Hematopoietic multipotent progenitor cell treated with erythropoietin and hydrocortisone succinate and interleukin-3 and kit ligand, for 8 days (in vitro differentiated cells): ENCODE measurements at places on chromosomes 12 and 14.

DNA sequence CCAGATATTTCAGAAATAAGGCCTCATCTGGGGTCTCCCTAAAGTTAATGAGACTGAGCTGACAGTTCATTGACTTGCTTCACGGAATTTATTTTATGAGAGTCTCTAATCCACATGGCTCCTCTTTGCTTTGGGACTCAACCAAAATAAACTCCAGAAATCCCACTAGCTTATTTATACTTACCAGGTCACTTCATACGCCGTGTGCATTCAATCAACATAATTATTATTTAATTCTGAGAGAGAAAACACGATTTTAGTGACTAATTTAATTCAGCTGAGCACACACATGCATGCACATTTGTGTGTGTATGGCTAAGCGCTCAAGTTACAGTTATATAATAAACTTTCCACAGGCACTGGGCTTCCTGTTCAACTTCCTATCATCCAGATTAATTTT, 333.4 kb upstream of the CCDC196 start:
- DNase-seq = no peak

GRCh38 chr14:72024043-72024407, 91.8 kb downstream of the RGS6 start:
- peak; percentile 68 for DNase-seq

- no peak for DNase-seq
Measured at GRCh38 chr12:102120564-102120873, 536 bp downstream of the PARPBP start.

GRCh38 chr12:30268041-30268440, 427.6 kb downstream of the IPO8 start:
- DNase-seq = no peak

- no peak for DNase-seq
Measured at GRCh38 chr12:76802060-76802459, 38.1 kb downstream of the ZDHHC17 start.

- no peak for DNase-seq
Measured at GRCh38 chr12:107560165-107560898, 125.3 kb upstream of the PWP1 start.

GRCh38 chr12:843609-844008, 91.2 kb downstream of the WNK1 start:
- no peak for DNase-seq

DNA sequence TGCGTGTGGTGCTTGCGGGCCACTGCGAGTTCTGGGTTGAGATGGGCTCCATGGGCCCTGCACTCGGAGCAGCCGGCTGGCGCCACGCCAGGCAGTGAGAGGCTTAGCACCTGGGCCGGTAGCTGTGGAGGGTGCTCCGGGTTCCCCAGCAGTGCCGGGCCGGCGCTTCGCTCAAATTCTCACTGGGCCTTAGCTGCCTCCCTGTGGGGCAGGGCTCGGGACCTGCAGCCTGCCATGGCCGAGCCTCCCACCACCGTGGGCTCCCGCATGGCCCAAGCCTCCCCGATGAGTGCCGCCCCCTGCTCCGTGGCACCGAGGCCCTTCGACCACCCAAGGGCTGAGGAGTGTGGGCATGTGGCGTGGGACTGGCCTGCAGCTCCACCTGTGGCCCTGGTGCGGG, 375.7 kb downstream of the NELL2 start:
- DNase-seq = no peak

DNA sequence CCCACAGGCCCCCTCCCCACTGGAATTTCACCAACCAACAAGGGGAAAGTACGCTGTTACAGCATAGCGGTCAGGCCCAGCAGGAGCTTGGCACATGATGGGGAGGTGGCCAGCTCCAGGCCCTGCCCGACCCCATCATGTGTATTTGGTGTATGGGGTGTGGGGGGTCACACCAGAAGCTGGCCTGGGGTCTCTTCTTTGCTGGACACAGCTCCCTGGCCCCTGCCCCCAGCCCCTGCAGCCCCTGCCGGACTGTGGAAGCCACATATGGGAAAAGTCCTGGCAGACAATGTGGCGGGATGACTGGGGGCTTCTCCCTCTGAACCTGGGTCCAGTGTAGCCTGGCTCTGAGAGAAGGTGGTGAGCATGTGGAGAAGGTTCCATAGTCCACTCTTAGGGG, 12.4 kb downstream of the NGB start:
- no peak for DNase-seq

- DNase-seq = no peak
Measured at GRCh38 chr12:113301811-113302210, 33.1 kb downstream of the SLC8B1 start.

DNA sequence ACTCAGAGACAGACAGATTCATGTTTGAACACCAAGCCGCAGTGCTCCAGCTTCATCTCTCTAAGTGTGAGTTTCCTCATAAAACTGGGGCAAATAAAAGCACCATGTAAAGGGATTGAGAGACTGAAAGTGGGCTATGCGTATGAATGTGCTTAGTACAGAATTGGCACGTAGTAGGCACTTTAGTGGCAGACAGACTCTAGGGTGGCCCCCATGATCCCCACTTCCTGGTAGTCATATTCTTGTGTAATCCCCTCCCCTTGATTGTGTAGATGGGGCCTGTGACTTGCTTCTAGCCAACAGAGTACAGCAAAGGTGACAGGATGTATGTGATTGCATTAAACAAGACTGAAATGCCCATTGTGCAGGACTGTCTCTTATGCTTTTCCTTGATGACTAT, 43.0 kb downstream of the DAO start:
- DNase-seq = no peak

GRCh38 chr12:98420461-98420860, 94.9 kb upstream of the TMPO start:
- no peak for DNase-seq

DNA sequence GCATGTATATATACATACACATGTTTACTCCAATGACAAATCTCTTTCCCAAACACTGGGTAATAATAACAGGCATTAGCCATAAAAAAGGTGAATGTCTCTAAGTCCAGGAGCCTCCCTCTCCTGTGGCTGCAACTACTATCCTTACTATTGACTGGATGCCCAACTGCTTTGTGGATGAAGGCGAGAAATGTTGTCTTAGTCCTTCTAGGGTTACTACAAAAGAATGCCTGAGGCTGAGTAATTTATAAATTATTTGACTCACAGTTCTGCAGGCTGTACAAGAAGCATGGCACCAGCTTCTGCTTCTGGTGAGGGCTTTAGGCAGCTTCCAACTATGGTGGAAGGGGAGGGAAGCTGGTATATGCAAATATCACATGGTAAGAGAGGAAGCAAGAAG, 366.0 kb upstream of the DDHD1 start:
- no peak for DNase-seq

DNA sequence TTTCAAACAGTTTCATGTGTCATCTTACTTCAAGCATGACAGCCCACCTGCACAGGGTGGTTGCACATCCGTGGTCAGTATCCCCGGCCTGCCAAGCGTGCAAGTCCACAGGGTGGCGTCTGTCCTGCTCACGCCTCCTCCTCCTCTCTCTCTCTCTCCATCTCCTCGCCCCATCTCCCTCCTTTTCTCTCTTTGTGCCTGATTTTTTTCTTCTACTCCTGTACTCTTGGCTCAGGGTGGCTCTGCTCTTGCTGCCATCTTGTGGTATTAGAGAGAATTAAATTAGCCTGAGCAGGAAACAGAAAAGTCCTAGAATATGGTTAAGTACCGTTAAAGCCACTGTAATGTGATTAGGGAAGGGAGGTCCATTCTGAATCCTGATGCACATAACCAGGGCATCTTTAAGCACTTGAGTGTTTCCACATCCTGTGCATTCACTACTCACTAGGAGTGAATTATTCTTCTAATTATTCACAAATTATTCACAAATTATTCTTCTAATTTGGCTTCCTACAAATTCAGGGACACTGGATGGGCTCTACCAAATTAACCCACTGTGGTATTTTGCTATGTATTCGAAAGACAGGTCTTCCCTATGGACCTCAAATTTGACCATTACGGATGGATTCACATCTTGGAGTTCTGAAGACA, 25.5 kb upstream of the DTX1 start:
- peak; percentile 46 for DNase-seq

GRCh38 chr14:95147597-95147996, 9.7 kb downstream of the DICER1 start:
- no peak for DNase-seq

GRCh38 chr12:87679251-87679650, 349.9 kb downstream of the C12orf50 start:
- DNase-seq = no peak

DNA sequence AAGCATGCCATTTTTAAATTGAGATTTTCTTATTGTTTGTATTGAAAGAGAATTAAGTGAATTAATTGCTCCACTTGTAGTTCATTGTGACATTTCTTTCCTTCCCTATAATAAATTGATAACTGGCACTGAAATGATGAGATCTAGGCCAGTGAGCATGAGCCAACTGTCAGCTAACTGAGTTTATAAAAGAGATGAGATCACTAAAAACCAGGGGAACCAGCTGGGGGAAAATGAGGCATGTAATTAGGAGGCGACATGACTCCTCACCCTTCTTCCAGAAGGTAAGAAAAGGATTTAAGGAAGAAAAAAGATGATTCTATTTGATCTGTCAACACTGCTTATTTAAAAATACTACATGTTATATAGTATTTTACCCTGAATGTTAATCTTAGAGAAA, 104.5 kb upstream of the DNM1L start:
- DNase-seq = no peak

DNA sequence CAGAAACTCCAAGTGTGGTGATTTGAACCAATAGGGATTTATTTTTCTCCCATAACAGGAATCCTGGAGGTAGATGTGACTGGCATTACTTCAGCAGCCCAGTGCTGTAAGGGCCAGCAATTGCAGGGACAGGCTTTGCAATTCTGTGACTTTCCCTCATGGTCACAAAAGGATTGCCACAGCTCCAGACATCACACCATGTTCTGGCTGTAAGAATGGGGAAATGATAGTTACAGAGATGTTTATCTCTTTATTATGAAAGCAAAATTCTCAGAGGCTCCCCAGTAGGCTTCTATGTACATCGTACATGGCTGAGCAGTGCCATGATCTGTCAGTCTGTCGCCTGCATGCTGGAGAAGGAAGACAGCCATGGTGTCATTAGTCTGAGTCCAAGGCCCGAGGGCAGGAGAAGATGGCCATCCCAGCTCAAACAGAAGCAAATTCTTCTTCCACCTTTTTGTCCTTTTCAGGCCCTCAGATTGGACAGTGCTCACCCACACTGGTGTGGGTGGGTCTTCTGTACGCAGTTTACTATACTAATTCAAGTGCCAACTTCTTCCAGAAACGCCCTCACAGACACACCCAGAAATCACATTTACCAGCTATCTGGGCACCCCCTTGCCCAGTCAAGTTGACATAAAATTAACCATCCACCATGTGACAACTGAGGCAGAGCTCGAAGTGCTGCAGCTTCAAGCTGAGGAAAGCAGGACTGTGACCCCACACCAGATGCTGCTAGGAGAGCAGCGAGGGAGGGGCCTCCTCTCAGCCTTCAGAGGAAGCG, 17.2 kb downstream of the ZBTB42 start:
- no peak for DNase-seq

- DNase-seq = no peak
Measured at GRCh38 chr12:93466625-93467350, 526 bp upstream of the MRPL42 start.

GRCh38 chr14:21049271-21049673, 7.1 kb downstream of the RNASE7 start:
- no peak for DNase-seq

DNA sequence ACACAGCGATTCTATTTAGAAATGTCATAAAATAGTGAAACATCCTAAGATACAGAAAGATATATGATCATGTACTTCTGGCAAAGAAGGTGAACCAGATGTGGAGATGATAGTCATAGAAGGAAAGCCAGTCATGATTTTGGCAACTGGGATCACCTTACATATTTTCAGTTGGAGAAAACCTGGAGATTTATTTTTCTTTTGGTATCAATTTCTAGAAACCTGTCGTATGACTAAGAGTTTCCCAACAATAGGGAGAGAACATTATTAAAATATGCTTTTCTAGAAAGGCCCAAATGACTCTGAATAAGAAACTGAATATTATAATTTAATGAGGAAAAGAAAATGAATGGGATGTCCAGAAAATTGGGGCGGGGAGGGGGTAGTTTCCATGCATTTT, 396.4 kb downstream of the ZFP36L1 start:
- no peak for DNase-seq

GRCh38 chr14:100213587-100213955, 25.4 kb upstream of the YY1 start:
- no peak for DNase-seq

DNA sequence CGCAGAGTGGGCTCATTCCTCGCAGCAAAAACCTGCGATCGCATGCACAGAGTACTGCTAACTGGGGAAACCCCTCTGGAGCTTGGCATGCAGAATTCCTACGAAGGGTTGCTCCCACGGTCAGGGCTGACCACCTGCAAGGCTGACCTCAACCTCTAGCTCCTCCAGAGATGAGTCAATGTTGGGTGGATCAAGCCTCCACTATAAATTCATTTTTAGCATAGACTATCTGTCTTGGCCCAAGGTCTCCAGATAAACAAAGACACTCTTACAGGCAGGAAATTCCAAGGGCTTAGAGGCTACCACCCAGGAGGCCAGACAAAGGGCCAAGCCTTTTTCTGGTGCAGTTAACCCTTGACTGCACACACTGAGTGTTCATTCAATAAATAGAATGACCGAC, 296.5 kb downstream of the TMEM132D start:
- no peak for DNase-seq
